ENCODE measurements at places on chromosomes 5 and 9.

DNA sequence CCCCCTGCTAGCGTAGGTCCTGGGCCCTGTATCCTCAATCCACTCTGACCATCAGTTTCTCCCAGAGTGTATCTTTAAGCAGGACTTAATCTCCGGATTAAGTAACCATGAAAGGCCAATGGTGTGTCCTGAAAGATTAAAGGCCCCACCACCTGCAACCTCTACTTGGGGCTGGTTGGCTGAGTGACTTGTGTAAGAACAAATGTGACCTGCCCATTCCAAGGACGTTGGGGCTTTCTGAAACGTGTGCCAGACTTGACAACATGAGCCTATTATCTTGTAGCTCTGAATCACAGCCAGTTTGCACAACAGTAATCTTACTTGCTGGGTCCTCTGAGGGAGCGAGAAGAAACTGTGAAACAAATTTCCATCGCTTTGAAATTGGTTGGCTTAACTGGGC, 3.1 kb upstream of the PRELID2 start:
- DNase-seq, result no peak

- no peak for DNase-seq
Observed at GRCh38 chr5:98243972-98244371, 529.5 kb upstream of the RGMB start.

DNA sequence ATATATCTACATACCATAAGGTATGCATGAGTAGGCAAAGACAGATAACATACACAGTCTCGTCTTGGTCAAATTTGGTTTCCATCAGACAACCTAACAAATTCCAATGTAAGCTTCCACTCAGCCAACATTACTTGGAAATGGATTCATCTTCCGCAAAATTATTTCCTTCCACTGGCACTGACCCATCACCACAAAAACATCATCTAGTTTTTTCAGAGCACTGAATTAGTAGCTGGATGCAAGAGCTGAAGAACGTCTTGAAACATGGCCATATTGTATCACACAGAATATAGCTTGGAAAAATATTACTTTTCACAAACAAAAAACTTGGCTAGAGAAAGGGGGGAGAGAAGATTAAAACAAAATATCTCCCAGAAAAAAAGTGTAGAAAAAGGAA, 73.5 kb downstream of the EFNA5 start:
- DNase-seq, result no peak

DNA sequence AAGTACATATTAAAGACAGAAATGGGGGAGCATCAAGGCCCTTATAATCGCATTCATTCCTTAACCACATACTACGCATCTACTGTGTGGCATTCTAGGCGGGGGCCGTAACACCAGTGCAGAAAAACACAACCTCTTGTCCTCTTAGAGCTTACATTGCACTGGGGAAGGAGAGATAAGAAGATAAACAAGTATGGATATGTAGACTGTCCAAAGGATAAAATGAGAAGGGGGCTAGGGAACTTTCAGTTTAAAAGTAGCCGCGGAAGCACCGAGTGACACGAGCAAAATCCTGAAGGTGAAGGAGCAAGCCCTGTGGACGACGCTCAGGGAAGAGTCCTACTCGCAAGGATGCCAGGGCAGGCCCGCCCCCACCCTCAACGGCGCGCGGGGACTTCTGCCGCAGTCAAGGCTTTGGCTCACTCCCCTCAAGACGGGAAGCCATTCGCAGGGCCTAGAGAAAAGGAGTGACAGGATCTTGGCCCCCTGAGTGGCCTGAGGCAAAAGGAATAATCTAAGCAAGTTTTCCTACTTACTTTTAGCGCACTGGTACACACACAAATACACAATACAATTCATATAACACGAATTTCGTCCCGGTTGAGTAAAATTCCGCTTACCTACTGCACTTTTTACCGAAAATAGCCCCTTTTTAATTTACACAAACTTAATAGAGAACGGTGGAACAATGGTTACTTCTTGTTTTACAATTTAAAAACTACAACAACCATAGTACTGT, 1.3 kb upstream of the NIPBL start:
- DNase-seq, result no peak

DNA sequence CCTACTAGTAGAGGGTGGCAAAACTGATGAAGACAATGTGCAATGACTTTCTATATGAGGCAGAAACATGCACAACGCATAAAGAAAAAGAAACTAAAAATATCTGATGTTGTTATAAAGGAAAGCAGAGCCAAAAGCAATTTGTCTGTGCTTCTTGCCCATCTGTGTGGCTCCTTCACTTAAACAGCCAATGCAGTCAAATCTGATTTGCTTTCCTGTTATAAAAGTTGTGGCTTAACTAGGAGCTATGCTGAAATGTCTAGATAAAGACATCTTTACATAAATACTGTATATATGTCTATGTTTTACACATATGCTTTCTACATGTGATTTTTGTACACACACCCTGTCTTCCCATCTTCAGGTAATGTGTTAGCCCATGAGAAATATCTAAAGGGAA, 508.2 kb downstream of the CETN3 start:
- DNase-seq, result no peak

- no peak for DNase-seq
Observed at GRCh38 chr5:55989860-55990259, 4.9 kb downstream of the IL6ST start.

- DNase-seq, result no peak
Observed at GRCh38 chr9:2341126-2341525, 280.5 kb upstream of the VLDLR start.
